ENCODE measurements at places on chromosomes 7 and 10.

- DNase-seq: no peak
Measured at GRCh38 chr10:16727666-16728065, 89.6 kb downstream of the RSU1 start.

- no peak for DNase-seq
Measured at GRCh38 chr7:127845522-127846214, 185.6 kb downstream of the LRRC4 start.

DNA sequence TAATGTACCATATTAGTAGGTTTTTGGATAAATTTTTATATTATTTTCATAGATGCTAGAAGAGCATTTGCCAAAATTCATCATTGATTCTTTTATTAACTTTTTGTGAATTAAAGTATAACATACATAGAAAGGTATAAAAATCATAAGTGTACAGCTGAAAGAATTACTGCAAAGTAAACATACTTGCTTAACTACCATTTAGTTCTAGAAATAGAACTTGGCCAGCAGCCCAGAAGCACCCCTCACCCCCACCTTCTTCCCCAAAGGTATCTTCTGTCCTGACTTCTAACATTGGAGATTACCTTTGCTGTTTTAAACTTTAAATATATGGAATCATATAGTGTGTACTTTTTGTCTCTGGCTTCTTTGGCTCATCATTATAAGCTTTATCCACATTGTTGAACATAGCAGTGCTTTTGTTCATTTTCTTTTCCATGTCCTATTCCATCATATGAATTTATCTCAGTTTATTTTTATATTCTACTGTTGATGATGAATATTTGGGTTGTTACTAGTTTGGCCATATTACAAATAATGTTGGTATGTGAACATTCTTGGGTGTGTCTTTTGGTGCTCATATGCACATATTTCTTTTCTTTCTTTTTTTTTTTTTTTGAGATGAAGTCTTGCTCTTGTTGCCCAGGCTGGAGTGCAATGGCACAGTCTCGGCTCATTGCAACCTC, 142.8 kb downstream of the ADK start:
- DNase-seq: no peak

DNA sequence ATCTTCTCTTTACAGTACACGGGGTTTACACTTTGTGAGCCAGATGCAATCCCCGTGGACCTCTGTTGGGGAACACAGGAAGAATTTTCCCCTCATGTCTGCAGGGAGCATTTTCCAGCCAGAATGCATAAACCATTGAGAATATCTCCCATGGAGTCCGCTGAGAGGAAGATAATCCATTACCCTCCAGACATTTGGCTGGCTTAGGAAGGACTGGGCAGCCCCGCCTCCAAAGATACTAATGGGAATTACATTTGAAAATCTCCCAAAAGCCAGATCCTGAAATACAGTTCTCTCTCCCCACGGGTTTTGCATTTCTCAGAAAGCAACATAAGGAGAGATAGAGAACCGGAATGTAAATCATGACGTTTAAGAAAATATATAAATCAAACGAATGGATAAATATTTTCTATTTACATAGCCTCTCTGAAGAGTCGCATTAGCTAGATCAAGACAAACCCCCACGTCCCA, 53.5 kb downstream of the TRIL start:
- DNase-seq: no peak

GRCh38 chr10:27297844-27298521, 57.4 kb upstream of the ACBD5 start:
- no peak for DNase-seq

DNA sequence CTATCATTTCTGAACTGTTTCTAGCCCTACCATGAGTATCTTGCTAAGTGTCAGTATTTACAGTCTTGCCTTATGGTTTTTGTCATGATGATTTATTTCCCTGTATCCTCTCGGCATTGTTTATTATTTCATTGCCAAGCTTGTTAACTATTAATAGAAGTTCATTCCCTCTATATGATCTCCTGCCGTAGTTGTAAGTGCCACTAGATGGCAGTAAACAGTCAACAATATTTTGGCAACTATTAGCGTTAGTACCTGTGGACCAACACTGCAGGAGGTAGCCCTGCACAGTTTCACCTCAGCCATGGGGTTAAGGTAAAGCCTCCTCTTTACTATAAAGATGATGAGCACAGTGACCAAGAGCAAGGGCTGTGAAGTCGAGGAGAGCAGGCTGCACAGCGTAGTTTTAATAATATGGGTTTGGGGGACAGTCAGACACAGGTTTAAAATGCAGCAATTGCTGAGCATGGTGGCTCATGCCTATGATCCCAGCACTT, 26.1 kb upstream of the CCNJ start:
- DNase-seq: no peak

GRCh38 chr10:2888403-2889004, 178.8 kb upstream of the PFKP start:
- DNase-seq: no peak

DNA sequence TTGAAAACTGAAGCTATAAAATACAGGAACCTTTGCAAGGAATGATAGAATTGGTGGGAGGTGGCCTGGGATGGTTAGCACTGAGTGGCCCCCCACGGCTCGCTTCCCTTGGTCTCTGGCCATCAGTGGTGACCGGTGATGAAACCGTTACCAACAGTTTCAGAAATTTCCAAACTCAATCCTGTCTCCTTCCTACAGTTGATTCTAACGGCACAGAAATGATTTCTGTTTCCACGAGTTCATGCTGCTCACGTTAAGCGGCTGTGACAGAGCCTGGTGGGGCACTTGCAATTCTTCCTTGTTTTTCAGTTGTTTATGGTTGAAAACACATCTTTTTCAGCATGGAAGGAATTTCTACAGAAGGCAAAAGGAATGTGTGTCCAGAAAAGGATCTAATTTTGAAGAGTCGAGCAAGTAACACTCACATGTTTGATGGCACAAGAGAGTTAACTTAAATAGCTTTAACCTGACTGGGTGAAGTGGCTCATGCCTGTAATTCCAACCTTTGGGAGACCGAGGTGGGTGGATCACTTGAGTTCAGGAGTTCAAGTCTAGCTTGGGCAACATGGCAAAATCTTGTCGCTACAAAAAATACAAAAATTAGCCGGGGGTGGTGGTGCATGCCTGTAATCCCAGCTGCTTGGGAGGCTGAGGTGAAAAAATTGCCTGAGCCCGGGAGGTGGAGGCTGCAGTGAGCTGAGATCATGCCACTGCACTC, 100.1 kb downstream of the DNAJB6 start:
- no peak for DNase-seq

DNA sequence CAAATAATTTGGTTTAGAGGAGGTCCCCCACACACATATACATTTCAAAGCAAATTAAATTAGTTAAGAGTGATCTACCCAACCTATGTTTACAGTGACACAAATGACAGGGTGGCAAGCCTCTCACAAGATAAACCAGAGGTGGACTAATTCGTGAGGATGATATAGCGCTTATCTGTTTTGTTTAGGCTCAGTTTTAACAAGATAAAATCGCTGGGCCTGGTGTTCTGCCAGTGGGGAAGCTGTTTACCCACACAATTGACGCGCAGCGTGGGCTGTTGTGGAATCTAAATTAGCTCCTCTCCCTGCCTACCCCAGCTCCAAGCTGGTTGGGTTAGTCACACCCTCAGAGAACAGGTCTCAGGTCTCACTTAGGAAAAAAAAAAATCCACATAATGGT, 16.7 kb upstream of the PLXNA4 start:
- DNase-seq: no peak

- DNase-seq: peak; percentile 93
Measured at GRCh38 chr10:44801383-44802327, 109.5 kb upstream of the TMEM72 start.

DNA sequence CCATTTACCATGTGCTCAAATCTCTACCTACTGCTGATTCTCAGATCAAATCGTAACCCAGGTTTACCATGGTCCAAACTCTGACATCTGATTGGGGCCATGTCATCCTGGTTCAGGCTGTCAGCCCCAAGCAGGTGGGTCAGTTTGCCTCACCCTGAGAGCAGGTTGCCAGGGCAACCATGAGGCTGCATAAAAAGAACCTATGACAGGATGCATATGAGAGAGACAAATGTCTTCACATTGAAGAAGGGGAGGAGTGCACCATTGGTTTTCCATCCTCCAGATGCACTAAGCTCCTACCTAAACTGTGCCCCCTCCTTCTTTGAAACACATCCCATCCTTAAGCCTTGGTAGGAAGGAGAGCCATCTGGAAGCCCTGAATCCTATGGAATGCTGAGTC, 10.2 kb downstream of the PRSS1 start:
- DNase-seq: no peak

- DNase-seq: no peak
Measured at GRCh38 chr10:75705426-75705825, 274.0 kb downstream of the LRMDA start.

DNA sequence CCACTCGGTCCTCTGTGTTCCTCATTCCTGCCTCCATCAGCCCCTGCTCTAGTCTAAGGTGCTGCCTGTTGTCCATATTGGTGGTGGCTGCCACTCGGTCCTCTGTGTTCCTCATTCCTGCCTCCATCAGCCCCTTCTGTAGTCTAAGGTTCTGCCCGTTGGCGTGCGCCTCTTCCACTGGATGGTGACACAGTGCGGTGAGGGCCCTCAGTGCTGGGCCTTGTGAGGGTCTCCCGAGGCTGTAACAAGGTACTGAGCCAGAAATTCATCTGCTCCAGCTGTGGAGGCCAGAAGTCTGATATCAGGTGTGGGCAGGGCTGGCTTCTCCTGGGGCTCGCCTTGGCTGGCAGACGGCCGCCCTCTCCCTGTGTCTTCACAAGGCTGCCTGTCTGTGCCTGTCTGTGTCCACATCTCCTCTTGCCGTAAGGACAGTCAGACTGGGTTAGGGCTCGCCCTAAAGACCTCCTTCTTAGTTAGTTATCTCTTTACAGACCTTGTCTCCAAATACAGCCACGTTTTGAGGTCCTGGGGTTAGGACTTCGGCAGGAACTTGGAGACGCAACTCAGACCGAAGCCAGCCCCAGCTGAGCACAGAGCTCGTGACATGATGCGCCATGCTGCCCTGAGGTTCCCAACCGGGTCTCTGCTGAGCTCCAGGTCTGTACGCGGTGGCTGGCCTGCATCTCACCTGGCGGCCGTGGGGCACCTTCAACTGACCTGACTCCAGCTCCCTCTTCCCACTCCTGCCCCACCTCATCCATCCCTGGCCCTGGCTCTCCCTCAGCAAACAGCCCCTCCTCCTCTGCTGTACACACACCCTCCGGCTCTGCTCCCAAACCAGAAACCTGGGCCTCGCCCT, 181.4 kb upstream of the SHH start:
- DNase-seq: no peak

- DNase-seq: no peak
Measured at GRCh38 chr7:22574754-22575520, 74.9 kb upstream of the STEAP1B start.
